ELR (cell line): ENCODE measurements at places on chromosomes 3 and 15.
A peak's percentile ranks its signal among the peaks of the same experiment; 100 is the strongest.

DNA sequence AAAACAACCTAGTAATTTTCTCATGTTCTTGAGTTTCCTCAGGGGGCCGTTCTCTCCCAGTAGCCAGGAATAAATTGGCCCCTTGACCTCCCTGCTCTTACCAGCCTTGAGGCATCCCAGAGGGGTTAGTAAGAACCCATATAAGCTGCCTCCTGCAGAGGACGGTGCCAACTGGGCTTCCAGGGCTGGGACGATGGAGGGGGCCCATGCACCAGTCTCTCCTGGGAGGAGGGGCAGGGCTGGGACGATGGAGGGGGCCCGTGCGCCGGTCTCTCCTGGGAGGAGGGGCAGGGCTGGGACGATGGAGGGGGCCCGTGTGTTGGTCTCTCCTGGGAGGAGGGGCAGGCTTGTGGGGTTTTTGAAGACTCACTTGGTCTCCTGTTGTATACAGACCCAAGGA is 22.0 kb downstream of the LINGO1 start:
- DNase-seq = no peak

GRCh38 chr3:194730365-194730764 is 44.7 kb downstream of the FAM43A start:
- DNase-seq = peak; percentile 29

GRCh38 chr15:50236433-50236832 is 29.1 kb downstream of the HDC start:
- no peak for DNase-seq

DNA sequence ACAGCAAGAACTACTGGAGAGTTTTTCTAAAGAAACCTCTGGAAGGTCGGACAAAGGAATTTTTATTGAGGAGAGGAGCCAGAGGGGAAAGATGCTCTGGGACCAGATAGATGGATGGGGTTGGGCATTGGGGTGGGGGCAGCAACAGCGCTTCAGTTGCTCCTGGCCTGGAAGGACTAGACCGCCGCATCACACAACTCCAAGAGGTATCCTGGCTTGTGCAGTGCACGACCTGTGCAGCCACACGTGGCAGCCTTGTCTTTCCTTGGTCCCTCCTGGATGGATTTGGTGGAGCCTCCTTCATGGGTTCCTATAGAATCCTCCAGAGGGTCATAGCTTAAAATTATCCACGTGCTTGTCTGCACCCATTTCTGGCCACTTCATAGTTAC is 23.0 kb downstream of the MAGEF1 start:
- no peak for DNase-seq

DNA sequence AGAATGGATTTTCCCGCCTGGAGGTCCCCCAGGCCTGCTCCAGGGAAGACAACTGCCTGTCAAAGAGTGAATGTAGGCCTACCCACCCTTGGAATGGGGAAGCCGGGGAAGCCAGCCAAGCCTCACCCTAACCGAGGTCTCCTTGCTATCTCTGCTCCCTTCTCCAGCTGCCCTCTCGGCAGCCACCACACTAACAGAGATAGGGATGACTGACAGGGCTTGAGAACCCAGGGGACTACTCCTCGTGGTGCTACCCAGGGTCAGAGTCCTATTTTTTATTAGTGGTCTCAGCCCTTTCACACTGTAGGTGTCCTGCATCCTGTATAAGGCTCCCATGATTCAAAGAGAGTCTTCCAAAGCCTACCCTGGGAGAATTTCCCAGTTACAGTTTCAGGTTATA is 160.6 kb upstream of the CHRM5 start:
- no peak for DNase-seq
